ENCODE measurements at places on chromosomes 13 and 19.
A peak's percentile ranks its signal among the peaks of the same experiment; 100 is the strongest.

DNA sequence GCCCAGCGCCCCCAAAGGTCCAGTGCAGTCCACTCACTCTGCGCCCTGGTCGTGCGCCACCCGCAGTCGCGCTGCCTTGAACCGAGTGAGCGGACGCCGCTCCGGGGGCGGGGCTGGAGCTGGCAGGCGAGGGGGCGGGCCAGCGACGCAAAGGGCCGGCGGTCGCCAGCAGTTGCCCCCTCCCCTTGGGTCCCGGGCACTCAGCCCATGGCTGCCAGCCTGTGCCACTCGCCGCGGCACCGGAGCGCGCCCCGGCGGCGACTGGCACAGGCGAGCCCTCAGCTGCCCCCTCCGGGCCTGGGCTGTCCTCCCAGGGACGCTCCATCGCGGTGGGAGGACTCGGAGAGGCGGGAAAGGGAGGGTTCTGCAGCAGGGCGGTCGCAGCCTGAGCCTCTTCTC, at the start of gene S1PR5:
S1PR5 (minus strand) TSS at position 87 of the 399 bp plus-strand sequence. CDS start 2,436 bp downstream, outside the sequence.
- H3K36me3 ChIP-seq: no peaks in the 10 kb centered on the region
- H3K4me1 ChIP-seq: peaks cover 8% of the 10 kb centered on the region
- no peak within 1 kb of the TSS for H3K27ac ChIP-seq
- peak within 1 kb of the TSS; percentile 67 for H3K4me3 ChIP-seq

- peak overlapping the region; percentile 9 for H3K4me3 ChIP-seq
- peaks cover 30% of the 10 kb centered on the region for H3K4me1 ChIP-seq
- H3K27me3 ChIP-seq: no peaks in the 10 kb centered on the region
- DNase-seq: no peak
- peak overlapping the region; percentile 75 for H3K27ac ChIP-seq
- H3K36me3 ChIP-seq: no peaks in the 10 kb centered on the region
Measured at GRCh38 chr19:8206147-8207087, 2.8 kb upstream of the CERS4 start.

DNA sequence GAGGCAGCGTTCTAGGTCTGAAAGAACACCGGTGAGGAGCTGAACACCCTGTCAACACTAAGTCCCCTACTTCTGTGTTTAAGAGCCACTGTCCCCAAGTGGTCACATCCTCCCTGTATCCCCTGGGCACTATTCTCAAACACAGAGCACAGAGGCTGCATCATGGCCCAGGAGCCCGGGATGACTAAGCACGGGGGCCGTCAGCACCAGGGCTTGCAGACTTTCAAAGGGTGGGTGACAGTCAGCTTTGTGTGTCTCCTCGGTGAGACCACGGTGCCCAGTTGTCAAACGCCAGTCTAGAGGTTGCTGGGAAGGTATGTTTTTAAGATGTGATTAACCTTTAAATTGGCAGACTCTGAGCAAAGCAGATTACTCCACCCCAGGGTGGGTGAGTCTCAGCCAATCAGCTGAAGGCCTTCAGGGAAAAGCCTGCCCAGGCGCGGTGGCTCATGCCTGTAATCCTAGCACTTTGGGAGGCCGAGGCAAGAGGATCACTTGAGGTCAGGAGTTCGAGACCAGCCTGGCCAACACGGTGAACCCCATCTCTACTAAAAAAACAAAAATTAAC, 8.0 kb downstream of the MAP2K2 start:
- no peak overlapping the region for H3K4me3 ChIP-seq
- no peak overlapping the region for H3K27ac ChIP-seq
- H3K27me3 ChIP-seq: no peaks in the 10 kb centered on the region

DNA sequence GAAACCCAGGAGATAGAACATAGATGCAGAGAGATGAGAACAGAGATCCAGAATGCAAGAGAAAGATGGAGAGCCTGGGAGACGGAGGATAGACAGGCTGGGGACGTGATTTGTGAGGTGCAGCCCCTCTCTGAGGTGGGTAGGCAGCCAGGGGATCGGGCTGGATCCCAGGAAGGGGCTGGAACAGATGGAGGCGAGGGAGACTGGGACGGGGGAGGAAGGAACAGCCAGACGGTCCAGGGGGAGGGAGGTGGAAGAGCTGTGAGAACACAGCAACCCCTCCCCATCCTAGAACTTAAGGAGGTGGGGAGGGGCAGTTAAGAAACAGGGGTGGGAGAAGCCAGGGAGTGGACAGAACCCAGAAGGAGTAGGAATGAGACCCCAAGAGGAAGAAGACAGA, 3.1 kb downstream of the SLC17A7 start:
- H3K36me3 ChIP-seq: no peaks in the 10 kb centered on the region
- no peak for DNase-seq
- H3K27me3 ChIP-seq: peaks cover 85% of the 10 kb centered on the region
- H3K4me1 ChIP-seq: peaks cover 4% of the 10 kb centered on the region
- no peak overlapping the region for H3K4me3 ChIP-seq
- no peak overlapping the region for H3K27ac ChIP-seq

DNA sequence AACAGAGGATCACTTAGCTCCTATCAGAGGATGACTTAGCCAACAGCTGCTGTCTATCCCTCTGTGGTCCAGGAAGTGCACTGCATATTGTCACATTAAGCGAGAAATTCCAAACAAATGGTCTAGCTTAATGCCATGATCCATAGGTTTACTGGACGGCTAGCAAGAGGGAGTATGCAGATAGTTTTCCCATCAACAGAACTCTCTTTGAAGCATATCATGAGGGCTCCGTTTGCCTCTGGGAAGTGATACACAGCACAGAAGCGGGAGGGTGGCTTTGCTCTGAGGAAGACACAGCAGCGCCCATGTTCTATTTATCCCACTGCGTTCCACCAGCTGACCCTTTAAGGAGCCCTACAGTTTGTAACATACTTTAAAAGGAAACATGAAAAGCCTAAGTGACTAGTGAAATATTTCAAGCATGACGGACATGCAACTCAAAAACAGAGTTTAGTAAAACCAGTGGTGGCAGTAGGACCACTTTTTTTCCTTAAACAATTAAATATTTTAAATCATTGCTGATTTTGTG, 52.7 kb downstream of the COL4A1 start:
- no peaks in the 10 kb centered on the region for H3K4me1 ChIP-seq
- no peak overlapping the region for H3K27ac ChIP-seq
- no peaks in the 10 kb centered on the region for H3K36me3 ChIP-seq
- no peaks in the 10 kb centered on the region for H3K27me3 ChIP-seq
- no peak overlapping the region for H3K4me3 ChIP-seq
- DNase-seq: no peak

- no peak overlapping the region for H3K4me3 ChIP-seq
- DNase-seq: no peak
- no peak overlapping the region for H3K27ac ChIP-seq
- H3K27me3 ChIP-seq: peaks cover 24% of the 10 kb centered on the region
Measured at GRCh38 chr13:74158028-74158427, 23.8 kb upstream of the KLF12 start.

GRCh38 chr13:98214707-98215106, 37.6 kb upstream of the RNF113B start:
- no peak overlapping the region for H3K27ac ChIP-seq
- H3K4me1 ChIP-seq: peaks cover 33% of the 10 kb centered on the region
- H3K36me3 ChIP-seq: peaks cover 33% of the 10 kb centered on the region
- H3K27me3 ChIP-seq: no peaks in the 10 kb centered on the region
- H3K4me3 ChIP-seq: no peak overlapping the region

DNA sequence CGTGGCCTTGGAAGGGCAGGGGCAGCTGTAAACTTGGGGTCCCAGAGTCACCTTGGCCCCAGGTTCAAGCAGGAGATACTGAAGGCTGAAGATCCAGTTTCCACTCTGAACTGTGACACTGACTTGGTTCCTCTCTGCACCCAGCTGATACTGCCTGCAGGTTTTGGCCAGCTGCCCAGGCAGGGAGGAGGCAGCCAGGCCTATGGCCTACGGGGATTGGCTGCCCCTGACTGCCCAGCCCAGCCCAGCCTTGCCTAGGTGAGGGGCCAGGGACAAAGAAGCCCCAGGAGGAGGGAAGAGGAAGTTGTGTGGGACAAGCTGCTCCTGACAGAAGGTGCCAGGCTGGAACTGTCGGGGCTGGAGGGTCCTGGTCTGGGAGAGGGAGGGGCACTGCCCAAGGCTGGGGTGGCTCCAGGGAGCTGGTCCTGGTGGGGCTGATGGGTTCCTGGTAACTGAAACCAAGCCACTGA, 51.7 kb upstream of the CYP4F8 start:
- no peak for DNase-seq
- H3K36me3 ChIP-seq: peaks cover 2% of the 10 kb centered on the region
- H3K27me3 ChIP-seq: no peaks in the 10 kb centered on the region
- H3K4me1 ChIP-seq: no peaks in the 10 kb centered on the region
- H3K27ac ChIP-seq: no peak overlapping the region

DNA sequence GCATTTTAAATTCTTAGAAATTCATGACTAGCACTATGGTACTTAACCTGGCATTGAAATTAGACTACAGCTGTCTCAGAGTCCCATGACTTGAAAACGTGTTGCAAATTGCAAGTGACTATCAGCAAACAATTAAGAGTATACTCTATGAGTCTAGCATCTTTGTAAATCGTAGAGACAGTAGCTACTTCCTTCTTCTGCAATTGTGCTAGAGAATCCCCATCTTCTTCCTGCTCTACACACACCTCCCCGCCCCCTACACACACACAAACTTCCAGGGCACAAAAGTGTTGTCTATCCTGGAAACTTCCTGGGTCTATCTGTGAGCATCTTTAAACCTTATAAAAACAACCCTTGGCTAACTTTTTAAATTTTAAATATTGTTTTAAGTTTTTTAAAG, 35.2 kb upstream of the MIR17HG start:
- H3K4me3 ChIP-seq: no peak overlapping the region
- H3K27ac ChIP-seq: no peak overlapping the region
- no peaks in the 10 kb centered on the region for H3K27me3 ChIP-seq
- no peak for DNase-seq
- no peaks in the 10 kb centered on the region for H3K4me1 ChIP-seq
- no peaks in the 10 kb centered on the region for H3K36me3 ChIP-seq

DNA sequence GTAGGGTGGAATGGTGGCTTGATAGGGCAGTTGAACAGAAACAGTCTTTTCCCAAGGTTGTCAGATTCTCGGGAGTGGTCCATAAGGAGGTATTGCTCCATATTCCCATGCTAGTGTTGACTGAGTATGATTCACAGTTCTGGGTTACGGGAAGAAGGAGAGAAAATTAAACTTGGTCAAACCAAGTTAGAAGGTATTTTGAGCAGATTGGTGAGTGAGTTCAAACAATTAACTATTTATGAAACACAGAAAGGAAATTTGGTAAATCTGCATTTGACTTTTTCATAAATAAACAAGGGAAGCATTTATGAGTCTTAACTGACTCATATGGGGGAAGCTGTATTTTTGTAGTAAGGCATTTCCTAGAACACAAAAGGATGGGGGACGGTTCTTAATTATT, 2419.4 kb downstream of the PCDH9 start:
- no peaks in the 10 kb centered on the region for H3K27me3 ChIP-seq
- DNase-seq: no peak
- H3K36me3 ChIP-seq: peaks cover 2% of the 10 kb centered on the region
- no peak overlapping the region for H3K27ac ChIP-seq

GRCh38 chr13:35804901-35805300, 326.3 kb downstream of the DCLK1 start:
- H3K36me3 ChIP-seq: no peaks in the 10 kb centered on the region
- H3K4me1 ChIP-seq: no peaks in the 10 kb centered on the region
- H3K27me3 ChIP-seq: peaks cover 4% of the 10 kb centered on the region
- no peak overlapping the region for H3K4me3 ChIP-seq
- no peak for DNase-seq
